IPS DF 6.9 (cell line): ENCODE measurements at places on chromosomes 4 and X.

GRCh38 chr4:127905029-127905428 lies 24.3 kb downstream of the PLK4 start:
- DNase-seq: no peak

- DNase-seq: no peak
These were observed 40.7 kb downstream of the CDS1 start for GRCh38 chr4:84623661-84624060.

DNA sequence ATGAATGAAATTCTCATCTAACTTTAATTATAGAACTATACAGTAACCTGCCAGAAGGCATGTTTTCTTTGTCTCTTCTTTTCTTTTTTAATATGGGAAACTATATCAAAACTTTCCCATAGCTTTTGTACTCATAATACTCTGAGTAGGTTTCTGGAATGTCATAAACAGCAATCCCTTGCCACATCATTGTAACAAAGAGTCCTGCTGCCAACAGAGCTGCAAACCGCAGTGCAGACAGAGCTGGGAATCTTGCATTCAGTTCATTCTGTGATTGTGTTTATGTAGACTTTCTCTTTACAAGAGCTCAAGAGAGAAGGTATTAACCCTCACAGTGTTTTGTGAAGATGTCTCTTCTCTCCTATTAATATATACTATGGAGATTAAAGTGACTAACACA lies 304.4 kb upstream of the SLIT2 start:
- DNase-seq: no peak

DNA sequence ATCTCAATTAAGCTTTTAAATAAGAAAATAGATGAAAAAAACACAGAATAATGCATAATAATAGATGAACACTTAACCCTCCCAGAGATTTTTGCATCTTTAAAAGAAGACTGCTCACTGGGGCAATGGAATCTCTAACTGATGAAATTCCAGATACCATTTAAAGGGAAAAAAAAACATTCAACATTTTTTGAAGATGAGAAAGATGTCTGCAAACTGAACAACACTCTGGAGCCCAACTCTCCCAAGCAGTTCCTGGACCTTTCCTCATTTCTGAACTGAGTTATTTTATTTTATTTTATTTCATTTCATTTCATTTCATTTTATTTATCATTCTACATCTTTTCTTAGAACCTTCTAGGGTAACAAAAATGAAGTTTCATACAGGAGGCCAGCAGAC lies 90.7 kb downstream of the CORIN start:
- DNase-seq: no peak

- DNase-seq: no peak
These were observed 33.8 kb upstream of the AMELX start for GRCh38 chrX:11259437-11259836.

DNA sequence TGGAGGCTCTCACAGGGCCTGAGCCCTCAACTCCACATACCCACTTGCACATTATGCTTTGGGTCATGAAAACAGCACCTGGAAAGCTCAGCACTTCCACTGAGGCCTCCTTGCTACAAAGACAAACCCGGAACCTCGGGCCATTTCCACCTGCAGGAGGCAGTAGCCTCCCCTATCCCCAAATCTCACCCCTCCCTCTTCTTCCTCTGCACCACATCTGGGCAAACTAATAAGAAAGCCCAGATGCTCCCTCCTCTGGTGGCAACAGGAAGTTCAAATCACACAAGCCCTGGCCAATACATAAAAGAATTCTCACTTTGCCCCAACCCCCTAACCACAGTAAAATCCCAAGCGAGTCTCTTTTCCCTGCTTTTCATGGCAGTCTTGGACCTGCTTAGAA lies 136.4 kb downstream of the MAPK10 start:
- peak; percentile 82 for DNase-seq

- no peak for DNase-seq
These were observed 9.9 kb downstream of the TNIP2 start for GRCh38 chr4:2745981-2746806.

GRCh38 chr4:87235020-87235671 lies 14.7 kb upstream of the KLHL8 start:
- DNase-seq: no peak

DNA sequence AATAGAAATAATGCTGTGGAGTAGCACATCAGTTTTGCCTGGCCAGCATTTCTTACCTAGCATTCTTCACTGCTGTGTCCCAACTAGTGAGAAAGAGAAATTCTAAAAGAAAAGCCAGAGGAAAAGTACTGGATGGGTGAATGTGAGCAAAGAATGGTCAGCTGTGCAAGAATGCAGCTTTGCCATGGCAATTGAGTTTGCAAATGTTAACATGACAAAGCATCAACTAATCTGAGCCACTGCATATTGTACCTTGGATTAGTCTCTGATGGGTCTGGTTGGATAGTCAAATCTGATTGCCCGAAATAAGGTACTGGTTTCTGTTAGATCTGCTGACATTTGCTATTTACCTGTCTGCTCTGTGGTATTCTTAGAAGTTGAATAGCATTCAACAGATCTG lies 38.7 kb downstream of the ADD1 start:
- no peak for DNase-seq

- no peak for DNase-seq
These were observed 192.0 kb upstream of the GATB start for GRCh38 chr4:151952711-151953254.

DNA sequence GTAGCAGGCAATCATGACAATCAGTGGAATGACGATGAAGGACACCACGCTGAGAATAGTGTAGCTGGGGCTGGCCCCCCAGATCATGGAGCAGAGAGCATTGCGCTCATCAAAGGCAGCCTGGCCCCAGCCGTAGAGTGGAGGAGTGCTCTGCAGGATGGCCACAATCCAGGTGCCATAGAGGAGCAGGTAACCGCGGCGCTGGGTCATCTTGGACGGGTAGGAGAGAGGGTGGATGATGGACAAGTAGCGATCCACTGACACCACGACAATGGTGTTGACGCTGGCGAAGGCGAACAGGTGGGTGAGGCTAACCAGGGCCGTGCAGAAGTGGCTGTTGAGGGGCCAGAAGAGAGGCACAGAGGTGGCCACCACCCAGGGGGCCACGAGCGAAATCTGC lies 2.8 kb downstream of the GPR101 start:
- DNase-seq: no peak

DNA sequence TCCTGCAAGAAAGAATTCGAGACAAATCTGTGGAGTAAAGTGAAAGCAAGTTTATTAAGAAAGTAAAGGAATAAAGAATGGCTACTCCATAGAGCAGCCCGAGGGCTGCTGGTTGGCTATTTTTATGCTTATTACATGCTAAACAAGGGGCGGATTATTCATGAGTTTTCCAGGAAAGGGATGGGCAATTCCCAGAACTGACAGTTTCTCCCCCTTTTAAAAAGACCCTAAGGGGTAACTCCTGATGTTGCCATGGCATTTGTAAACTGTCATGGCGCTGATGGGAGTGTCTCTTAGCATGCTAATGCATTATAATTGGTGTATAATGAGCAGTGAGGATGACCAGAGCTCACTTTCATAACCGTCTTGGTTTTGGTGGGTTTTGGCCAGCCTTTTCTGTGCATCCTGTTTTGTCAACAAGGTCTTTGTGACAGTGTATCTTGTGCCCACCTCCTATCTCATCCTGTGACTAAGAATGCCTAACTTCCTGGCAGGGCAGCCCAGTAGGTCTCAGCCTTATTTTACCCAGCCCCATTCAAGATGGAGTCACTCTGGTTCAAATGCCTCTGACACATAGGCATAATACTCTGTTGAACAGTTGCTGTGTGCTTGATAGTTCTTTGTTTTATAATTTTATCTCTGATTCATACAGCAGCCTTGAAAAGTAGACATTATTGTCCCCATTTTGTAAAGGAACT lies 25.8 kb downstream of the GAB1 start:
- DNase-seq: no peak

DNA sequence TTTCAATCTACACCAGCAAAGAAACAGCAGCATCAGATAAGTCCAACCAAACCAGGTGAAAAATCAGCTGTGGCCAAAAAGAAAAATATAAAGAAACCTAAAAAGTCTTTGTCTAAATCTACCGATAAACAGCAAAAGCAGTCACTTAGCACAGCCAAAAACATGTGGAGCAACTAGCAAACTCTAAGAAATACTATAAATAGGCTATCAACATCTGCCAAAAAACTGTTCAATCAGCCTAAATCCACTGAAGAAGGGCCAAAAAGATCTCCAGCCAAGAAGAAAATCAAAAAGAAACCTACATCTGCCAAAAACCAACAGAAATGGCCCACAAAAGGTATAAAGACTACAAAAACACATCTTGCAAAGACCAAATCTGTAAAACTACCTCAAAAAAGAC lies 36.7 kb upstream of the CABS1 start:
- no peak for DNase-seq

DNA sequence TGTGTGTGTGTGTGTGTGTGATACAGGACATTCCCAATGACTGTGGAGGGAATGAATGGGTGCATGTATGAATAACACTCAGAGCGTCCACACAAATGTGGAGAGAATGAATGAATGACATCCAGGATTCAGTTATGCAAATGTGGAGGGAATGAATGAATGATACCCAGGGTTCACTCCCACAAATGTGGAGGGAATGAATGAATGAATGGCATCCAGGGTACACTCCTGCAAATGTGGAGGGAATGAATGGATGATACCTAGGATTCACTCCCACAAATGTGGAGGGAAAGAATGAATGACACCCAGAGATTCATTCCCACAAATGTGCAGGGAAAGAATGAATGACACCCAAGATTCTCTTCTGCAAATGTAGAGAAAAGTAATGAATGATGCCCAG lies 36.0 kb upstream of the ASMTL start:
- no peak for DNase-seq

GRCh38 chr4:119113033-119113655 lies 22.5 kb upstream of the MYOZ2 start:
- DNase-seq: no peak

GRCh38 chr4:15158406-15159091 lies 156.3 kb downstream of the CPEB2 start:
- no peak for DNase-seq

GRCh38 chr4:89488736-89489135 lies 181.1 kb upstream of the GPRIN3 start:
- no peak for DNase-seq

DNA sequence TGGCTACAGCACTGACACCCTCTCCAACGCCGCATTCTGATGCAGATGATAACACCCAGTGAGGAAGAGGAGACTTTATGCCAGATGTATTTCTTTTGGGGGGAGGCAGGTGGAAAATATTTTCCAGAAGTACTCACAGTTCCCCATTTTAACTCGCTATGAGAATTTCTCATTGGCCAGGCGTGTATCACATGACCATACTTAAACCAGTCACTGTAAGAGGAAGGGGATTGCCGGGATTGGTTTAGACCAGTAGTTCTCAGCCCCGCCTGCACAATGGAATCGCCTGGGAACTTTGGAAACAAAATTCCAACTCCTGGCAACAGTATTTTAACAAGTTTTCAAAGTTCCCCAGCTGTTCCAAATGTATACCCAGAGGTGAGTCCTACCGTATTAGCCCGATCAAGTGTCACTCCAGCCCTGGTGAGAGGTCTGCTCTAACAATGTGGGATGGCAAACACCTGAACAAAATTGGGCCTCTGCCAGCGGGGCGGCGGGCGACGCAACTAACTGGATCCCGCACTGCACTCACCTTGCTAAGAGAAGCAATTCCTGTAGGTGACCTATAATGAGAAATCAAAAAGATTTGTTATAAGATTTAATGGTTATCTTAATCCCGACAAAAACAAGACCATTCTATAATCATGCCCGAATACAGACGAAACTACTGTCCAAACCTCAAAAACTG lies 2.9 kb upstream of the MSL3 start:
- DNase-seq: no peak

DNA sequence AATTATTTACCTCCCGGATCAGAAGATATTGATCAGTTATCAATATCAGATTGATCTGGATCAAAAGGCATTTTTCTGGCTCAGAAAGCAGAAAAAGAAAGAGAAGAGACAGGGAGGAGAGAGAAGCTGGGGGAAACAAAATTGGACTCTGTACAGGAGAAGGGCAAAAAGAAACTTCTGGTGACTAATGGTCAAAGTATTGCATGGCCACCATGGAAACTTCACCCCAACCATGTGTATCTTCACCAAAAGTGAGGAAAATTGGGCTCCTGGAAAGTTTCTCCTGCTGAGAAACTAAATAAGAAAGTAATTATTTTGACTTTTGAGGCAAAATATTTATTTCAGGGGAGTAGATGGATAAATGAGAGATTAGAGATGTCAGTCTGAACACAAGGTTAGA lies 33.9 kb downstream of the RNF150 start:
- DNase-seq: no peak

DNA sequence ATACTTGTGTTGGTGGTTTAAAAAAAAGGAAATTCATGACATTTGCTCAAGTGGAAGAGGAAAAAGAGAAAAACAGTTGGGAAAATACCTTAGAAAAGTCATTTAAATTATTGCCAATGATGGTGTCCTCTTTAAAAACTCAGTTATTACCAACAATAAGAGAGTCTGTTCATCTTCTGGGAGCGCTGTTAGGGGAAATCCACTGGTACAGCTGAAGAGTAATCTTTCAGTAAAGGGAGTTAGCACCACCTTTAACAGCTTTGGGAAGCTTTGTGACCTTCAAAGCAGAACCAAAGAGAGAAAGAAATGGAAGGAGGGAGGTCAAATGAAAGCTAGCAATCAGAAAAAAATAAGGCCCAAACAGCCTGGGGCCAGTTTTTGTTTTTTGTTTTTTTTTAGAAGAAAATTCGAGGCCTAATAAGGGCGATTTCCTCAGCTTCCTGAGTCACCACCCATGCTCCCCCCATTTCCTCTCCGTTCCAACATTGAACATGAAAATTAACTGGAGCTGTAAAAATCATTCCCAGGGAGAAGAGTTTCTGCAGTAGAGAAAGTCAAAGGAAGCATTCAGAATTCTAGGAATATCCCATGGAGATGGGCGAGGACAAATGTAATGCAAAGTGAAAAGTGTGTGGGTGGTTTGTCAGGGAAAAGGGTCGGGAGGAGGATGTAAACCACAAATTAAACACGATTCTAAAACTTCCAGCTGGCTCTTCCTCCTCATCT lies 115.1 kb downstream of the SH3KBP1 start:
- no peak for DNase-seq

DNA sequence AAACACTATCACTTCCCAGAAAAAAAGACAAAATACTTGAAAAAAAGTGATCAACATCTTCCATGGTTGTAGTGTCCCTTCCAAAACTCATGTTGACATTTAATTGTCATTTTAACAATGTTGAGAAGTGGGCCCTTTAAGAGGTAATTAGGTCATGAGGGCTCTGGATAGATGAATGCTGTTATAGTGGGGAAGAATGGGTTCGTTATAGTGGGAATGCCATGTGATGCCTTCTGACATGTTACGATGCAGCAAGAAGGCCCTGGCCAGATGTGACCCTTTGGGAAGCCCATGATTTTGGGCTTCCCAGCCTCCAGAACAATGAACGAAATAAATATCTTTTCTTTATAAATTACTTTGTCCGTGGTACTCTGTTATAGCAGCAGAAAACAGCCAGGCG lies 4.0 kb upstream of the SLC10A6 start:
- no peak for DNase-seq

DNA sequence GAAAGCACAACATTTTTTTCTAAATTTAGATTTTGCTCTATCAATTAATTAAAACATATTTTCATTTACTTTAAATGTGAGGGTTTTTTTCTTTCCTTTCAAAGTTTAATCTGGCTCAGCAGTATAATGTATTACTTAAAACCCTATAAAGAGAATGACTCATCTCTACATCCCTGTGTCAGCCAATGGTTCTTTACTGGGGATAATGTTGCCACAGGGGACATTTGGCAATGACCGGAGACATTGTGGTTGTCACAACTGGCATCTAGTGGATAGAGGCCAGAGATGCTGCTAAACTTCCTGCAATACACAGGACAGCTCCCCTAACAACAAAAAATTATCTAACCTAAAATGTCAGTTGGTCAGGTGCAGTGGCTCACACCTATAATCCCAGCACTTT lies 53.8 kb downstream of the SYNPO2 start:
- no peak for DNase-seq
